Esophagus squamous epithelium (tissue), 5 donors: ENCODE measurements at places on chromosomes 2 and 18. TPM values are rescaled to one million over a fixed set of nuclear protein-coding genes. Genes with fewer than 3 reads are reported as not detected.

DNA sequence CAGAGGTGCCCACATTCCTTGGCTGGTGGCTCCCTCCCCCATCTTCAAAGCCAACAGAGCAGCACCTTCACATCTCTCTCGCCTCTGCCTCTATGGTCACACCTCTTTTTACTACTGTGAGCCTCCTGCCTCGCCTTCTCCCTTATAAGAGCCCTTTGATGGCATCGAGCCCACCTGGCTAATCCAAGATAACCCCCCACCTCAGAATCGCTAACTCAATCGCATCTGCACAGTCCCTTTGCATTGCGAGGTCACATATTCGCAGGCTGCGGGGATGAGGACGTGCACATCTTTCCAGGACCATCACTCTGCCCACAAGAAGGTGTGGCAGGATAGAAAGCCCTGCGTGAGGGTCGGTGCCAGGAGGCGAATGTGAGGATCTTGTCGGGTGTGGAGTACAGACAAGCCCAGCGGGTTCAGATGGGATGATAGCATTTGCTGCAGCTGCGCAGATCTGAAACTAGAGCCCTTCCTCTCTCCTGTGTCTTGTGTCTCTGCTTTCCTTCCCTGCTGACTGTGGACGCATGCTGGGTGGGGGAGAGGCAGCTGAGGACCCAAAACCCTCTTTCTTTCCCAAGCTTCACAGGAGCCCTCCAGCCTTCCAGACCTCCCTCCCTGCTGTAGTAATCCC is 148.3 kb upstream of the HDAC4 start:
- H3K27ac ChIP-seq: no peak overlapping the region
- no peaks in the 10 kb centered on the region for H3K27me3 ChIP-seq
- no peaks in the 10 kb centered on the region for H3K36me3 ChIP-seq
- H3K4me3 ChIP-seq: no peak overlapping the region
- no peaks in the 10 kb centered on the region for H3K4me1 ChIP-seq
- no peak for DNase-seq

Gene BCL2L11
- total RNA-seq: 10.1 TPM

GRCh38 chr2:23200787-23201114 is 184.2 kb upstream of the KLHL29 start:
- H3K4me1 ChIP-seq: no peaks in the 10 kb centered on the region
- no peak for DNase-seq
- no peaks in the 10 kb centered on the region for H3K36me3 ChIP-seq
- H3K4me3 ChIP-seq: no peak overlapping the region

Gene CXCR4
- 5.7 TPM for total RNA-seq

Gene GCKR
- 0.44 TPM for total RNA-seq

Gene MYL1
- total RNA-seq: not detected

GRCh38 chr18:48238206-48238605 is 171.0 kb downstream of the ZBTB7C start:
- no peak overlapping the region for H3K27ac ChIP-seq
- no peaks in the 10 kb centered on the region for H3K4me1 ChIP-seq
- no peaks in the 10 kb centered on the region for H3K36me3 ChIP-seq

- no peaks in the 10 kb centered on the region for H3K27me3 ChIP-seq
- no peaks in the 10 kb centered on the region for H3K36me3 ChIP-seq
- H3K4me3 ChIP-seq: no peak overlapping the region
- H3K4me1 ChIP-seq: no peaks in the 10 kb centered on the region
- H3K27ac ChIP-seq: no peak overlapping the region
Observed at GRCh38 chr18:6941996-6942395, 175.6 kb downstream of the LAMA1 start.

Gene C2orf69
- 10.7 TPM for total RNA-seq

- no peaks in the 10 kb centered on the region for H3K36me3 ChIP-seq
- H3K4me1 ChIP-seq: peaks cover 74% of the 10 kb centered on the region
- no peaks in the 10 kb centered on the region for H3K27me3 ChIP-seq
- DNase-seq: no peak
- H3K27ac ChIP-seq: peak overlapping the region; percentile 90
Observed at GRCh38 chr2:234375176-234375880, 121.6 kb downstream of the ARL4C start.

Gene TMEM169
- 0.19 TPM for total RNA-seq

- no peaks in the 10 kb centered on the region for H3K27me3 ChIP-seq
- no peak for DNase-seq
- peaks cover 55% of the 10 kb centered on the region for H3K4me1 ChIP-seq
- H3K36me3 ChIP-seq: no peaks in the 10 kb centered on the region
- H3K4me3 ChIP-seq: no peak overlapping the region
- peak overlapping the region; percentile 59 for H3K27ac ChIP-seq
Observed at GRCh38 chr2:174667250-174667860, 69.8 kb upstream of the WIPF1 start.

GRCh38 chr2:147045113-147045512 is 799.7 kb upstream of the ACVR2A start:
- H3K4me1 ChIP-seq: no peaks in the 10 kb centered on the region
- no peak overlapping the region for H3K4me3 ChIP-seq
- no peak overlapping the region for H3K27ac ChIP-seq

- H3K4me1 ChIP-seq: no peaks in the 10 kb centered on the region
- no peak overlapping the region for H3K27ac ChIP-seq
- no peaks in the 10 kb centered on the region for H3K27me3 ChIP-seq
- DNase-seq: no peak
Observed at GRCh38 chr18:51123481-51123880, 74.0 kb downstream of the MEX3C start.

GRCh38 chr18:68402784-68403183 is 312.1 kb downstream of the TMX3 start:
- H3K27me3 ChIP-seq: no peaks in the 10 kb centered on the region
- H3K27ac ChIP-seq: no peak overlapping the region
- no peaks in the 10 kb centered on the region for H3K4me1 ChIP-seq

DNA sequence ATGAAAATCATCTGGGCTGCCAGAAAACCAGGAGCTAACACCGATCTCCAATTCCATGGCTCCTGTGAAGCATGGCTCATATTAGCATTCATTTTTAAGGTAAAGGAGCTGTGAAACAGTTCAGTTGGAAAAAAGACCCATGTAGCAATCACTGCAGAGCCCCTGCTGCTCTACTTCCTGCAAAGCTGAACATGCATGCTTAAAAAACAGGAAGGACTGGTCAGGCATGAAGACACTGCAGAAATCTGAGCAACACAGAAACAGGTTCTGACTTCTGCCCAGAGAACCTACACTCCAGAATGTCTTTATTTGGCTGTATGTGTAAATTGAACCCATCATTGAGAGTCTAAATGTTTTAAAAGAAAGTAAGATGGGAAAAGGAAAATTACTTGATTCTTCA is 950.6 kb downstream of the DCDC2C start:
- H3K36me3 ChIP-seq: no peaks in the 10 kb centered on the region
- H3K27ac ChIP-seq: no peak overlapping the region
- DNase-seq: no peak
- H3K27me3 ChIP-seq: no peaks in the 10 kb centered on the region

DNA sequence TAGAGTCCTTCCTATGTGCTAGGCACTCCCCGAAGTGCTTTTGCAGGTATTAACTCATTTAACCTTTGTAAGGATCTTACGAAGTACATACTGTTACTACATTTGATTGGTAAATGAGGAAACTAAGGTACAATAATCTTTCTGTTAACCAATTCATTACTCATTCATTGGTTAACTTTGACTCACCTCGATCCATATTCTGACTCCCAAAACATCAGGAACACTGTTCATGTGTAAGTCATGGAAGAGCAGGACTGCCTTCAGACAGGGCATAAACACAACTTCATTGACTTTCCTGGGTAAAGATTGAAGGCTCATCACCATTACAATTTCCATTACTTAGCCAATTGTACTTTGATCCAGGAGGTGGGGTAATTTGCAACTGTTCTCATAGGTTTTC is 40.6 kb downstream of the NAPG start:
- no peaks in the 10 kb centered on the region for H3K36me3 ChIP-seq
- H3K4me3 ChIP-seq: no peak overlapping the region
- H3K4me1 ChIP-seq: peaks cover 36% of the 10 kb centered on the region
- no peaks in the 10 kb centered on the region for H3K27me3 ChIP-seq

DNA sequence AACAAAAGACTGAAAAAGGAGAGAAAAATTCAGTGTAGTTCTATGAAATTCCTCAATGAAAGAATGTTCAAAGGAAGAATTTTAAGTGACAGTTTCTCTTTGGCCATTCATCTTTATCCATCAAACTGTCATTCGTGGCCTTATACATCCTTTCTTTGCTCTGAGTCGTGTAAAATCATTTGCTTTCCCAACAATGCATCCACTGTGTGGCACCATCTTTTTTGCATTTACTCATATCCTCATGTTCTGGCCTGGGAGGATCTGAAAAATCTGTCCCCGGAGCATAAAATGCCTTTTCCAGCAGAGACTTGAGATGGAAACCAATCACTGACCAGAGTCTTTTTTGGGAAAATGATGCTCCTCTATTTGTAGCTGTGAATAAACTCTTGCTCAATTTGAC is 240.3 kb upstream of the ETAA1 start:
- no peaks in the 10 kb centered on the region for H3K27me3 ChIP-seq
- no peak overlapping the region for H3K27ac ChIP-seq
- DNase-seq: no peak
- H3K4me1 ChIP-seq: no peaks in the 10 kb centered on the region

- H3K27me3 ChIP-seq: no peaks in the 10 kb centered on the region
- peaks cover 58% of the 10 kb centered on the region for H3K4me1 ChIP-seq
- no peak overlapping the region for H3K27ac ChIP-seq
- no peak overlapping the region for H3K4me3 ChIP-seq
- H3K36me3 ChIP-seq: no peaks in the 10 kb centered on the region
Observed at GRCh38 chr18:48333563-48333962, 75.6 kb downstream of the ZBTB7C start.

Gene NPPC
- not detected for total RNA-seq

DNA sequence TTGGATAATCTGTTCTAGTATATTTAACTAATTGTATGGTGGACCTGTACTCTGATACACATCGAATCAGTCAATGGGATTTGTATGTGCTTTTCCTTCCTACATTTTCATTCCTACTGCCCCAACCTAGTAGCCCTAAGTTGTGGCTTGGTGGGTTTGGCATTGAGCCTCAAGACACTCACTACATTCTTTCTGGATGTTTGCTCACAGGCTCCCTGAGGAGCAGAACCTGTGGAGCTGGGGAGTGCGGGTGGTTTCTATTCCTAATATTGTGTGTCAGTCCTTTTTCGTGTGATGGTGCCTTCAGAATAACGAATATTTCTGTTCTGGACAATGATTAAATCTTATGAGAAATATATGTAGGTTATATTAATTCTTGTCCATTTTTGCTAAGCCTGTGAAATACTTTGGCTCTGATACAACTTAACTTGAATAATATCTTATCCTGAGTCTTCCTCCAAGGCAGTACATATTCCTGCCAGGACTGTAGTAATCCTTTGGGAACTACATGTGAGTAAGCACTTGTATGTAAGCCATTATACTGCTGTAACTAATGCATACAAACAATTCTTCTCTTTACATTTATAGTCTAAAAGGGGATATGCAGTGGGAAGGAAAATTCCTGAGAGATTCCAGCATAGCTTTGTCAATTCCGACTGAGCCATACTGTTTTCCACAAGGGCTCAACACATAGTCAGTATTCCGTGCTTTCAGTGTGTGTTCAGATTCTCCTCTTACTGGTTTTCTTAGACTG is 150.6 kb downstream of the AGPS start:
- no peak overlapping the region for H3K27ac ChIP-seq
- no peak overlapping the region for H3K4me3 ChIP-seq
- H3K36me3 ChIP-seq: no peaks in the 10 kb centered on the region
- H3K27me3 ChIP-seq: no peaks in the 10 kb centered on the region

Gene SPEG
- total RNA-seq: 3.8 TPM

GRCh38 chr2:182521453-182522404 is 94.9 kb upstream of the PDE1A start:
- no peaks in the 10 kb centered on the region for H3K4me1 ChIP-seq
- no peak for DNase-seq
- no peaks in the 10 kb centered on the region for H3K36me3 ChIP-seq
- H3K4me3 ChIP-seq: no peak overlapping the region

Gene EPHA4
- total RNA-seq: 28.7 TPM

Gene SLC25A12
- 26.8 TPM for total RNA-seq

Gene IER3IP1
- total RNA-seq: 8.3 TPM

Gene AKAIN1
- total RNA-seq: 0.95 TPM

GRCh38 chr2:133490411-133490980 is 77.8 kb downstream of the NCKAP5 start:
- DNase-seq: no peak
- no peaks in the 10 kb centered on the region for H3K36me3 ChIP-seq
- H3K4me3 ChIP-seq: no peak overlapping the region
- H3K27me3 ChIP-seq: no peaks in the 10 kb centered on the region

Gene DSG1
- total RNA-seq: 10.5 TPM

GRCh38 chr2:79700651-79701050 is 187.8 kb downstream of the CTNNA2 start:
- no peaks in the 10 kb centered on the region for H3K27me3 ChIP-seq
- no peak overlapping the region for H3K4me3 ChIP-seq
- no peaks in the 10 kb centered on the region for H3K36me3 ChIP-seq
- no peaks in the 10 kb centered on the region for H3K4me1 ChIP-seq
- H3K27ac ChIP-seq: no peak overlapping the region
- DNase-seq: no peak

DNA sequence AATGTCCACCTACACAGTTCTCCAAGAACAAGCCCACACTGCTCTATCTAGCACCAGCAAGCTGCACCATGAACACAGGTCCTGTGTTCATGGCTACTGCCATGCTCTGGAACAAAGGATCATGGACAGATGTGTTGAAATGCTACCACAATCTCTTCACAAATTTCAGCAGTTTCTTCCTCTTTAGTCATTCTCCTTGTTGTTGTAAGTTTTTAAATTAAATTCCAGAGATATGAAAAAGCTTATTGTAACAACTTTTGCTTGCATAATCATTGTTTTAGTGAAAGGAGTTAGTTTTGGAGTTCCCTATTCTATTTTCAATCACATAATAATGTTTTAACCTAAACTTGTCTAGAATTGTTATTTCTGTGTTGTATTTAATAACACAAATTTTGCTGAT is 17.2 kb upstream of the NAPG start:
- peaks cover 8% of the 10 kb centered on the region for H3K4me1 ChIP-seq
- no peaks in the 10 kb centered on the region for H3K27me3 ChIP-seq
- no peak for DNase-seq
- no peaks in the 10 kb centered on the region for H3K36me3 ChIP-seq
- no peak overlapping the region for H3K27ac ChIP-seq
- no peak overlapping the region for H3K4me3 ChIP-seq

GRCh38 chr2:127231130-127231865 is 11.2 kb upstream of the CYP27C1 start:
- peaks cover 10% of the 10 kb centered on the region for H3K4me1 ChIP-seq
- H3K27me3 ChIP-seq: no peaks in the 10 kb centered on the region
- H3K36me3 ChIP-seq: no peaks in the 10 kb centered on the region
- DNase-seq: no peak
- no peak overlapping the region for H3K4me3 ChIP-seq

GRCh38 chr2:166675553-166675952 is 181.5 kb upstream of the SCN7A start:
- no peak overlapping the region for H3K4me3 ChIP-seq
- H3K27me3 ChIP-seq: no peaks in the 10 kb centered on the region
- no peak overlapping the region for H3K27ac ChIP-seq
- no peaks in the 10 kb centered on the region for H3K36me3 ChIP-seq

- no peak overlapping the region for H3K4me3 ChIP-seq
- H3K4me1 ChIP-seq: peaks cover 23% of the 10 kb centered on the region
- no peaks in the 10 kb centered on the region for H3K27me3 ChIP-seq
- H3K27ac ChIP-seq: peak overlapping the region; percentile 33
- H3K36me3 ChIP-seq: no peaks in the 10 kb centered on the region
Observed at GRCh38 chr18:8870528-8870927, 165.2 kb downstream of the MTCL1 start.

Gene HOXD13
- total RNA-seq: not detected

- H3K4me3 ChIP-seq: no peak overlapping the region
- H3K36me3 ChIP-seq: no peaks in the 10 kb centered on the region
- H3K27me3 ChIP-seq: no peaks in the 10 kb centered on the region
- peaks cover 12% of the 10 kb centered on the region for H3K4me1 ChIP-seq
Observed at GRCh38 chr2:113284476-113284875, 5.8 kb upstream of the PAX8 start.
